NCI-H1436 (cell line): ENCODE measurements at places on chromosomes 12 and 14.

- DNase-seq = no peak
Observed at GRCh38 chr12:75662511-75663159, 151.2 kb upstream of the KRR1 start.

- DNase-seq = peak; percentile 0
Observed at GRCh38 chr12:59780605-59781135, 184.8 kb downstream of the SLC16A7 start.

- DNase-seq = no peak
Observed at GRCh38 chr12:39619316-39619659, 315 bp downstream of the ABCD2 start.

DNA sequence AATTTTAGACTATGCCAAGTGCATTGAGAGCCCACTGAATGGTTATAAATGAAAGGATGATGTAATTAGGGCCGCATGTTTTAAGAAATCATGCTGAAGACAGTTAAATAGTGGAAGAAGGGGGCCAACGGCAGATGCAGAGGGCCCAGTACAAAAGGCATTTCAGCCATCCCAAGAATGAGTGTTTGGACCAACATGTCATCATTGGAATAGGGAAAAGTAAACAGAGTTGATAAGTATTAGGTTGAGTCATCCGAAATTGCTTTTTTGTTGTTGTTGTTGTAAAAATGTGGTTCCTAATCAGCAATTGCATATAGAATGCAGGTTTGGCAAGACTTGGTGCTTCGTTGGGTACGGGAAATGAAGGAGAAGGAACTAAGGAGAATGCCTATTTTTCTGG is 29.5 kb downstream of the BMP4 start:
- DNase-seq = no peak

GRCh38 chr12:92036771-92037453 is 108.7 kb downstream of the BTG1 start:
- no peak for DNase-seq

GRCh38 chr12:31591380-31591901 is 505 bp upstream of the DENND5B start:
- DNase-seq = no peak

GRCh38 chr14:91399868-91400640 is 17.6 kb downstream of the CCDC88C start:
- DNase-seq = no peak

GRCh38 chr14:35163384-35163783 is 41.0 kb downstream of the PRORP start:
- no peak for DNase-seq

DNA sequence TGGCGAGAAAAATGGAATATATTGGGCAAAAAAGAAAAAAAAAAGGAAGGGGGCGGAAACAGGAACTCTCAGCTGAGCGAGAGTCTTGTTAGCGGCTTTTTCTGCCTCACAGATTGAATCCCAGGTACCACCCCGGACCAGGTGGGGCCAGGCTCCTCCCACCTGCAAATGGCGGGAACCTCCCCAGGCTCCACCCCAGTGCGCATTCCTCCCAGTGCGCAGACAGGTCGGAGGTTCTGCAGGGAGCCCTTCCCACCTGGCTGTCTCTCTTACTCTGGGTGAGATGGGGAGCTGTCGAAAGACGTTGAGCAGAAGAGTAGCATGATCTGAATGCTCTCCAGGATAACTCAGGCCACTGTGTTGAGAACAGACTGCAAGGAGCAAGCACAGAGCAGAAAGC is 57.0 kb upstream of the ETV6 start:
- DNase-seq = no peak

DNA sequence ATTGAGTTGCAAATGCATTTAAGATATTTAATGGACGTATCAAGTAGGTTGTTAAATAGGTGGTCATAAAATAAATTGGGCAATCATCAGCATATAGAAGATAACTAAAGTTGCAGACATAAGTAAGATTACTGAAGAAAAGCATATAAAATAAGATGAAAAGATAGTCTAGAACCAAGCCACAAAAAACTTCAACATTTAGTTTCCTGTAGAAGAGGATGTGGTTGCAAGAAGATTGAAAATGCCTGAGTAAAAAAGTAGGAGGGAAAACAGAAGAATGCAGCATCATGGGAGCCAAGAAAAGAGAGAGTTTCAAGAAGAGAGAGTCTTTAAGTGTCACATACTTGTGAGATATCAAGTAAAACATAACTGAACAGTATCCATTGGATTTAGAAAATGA is 17.6 kb upstream of the SLC16A7 start:
- DNase-seq = no peak

DNA sequence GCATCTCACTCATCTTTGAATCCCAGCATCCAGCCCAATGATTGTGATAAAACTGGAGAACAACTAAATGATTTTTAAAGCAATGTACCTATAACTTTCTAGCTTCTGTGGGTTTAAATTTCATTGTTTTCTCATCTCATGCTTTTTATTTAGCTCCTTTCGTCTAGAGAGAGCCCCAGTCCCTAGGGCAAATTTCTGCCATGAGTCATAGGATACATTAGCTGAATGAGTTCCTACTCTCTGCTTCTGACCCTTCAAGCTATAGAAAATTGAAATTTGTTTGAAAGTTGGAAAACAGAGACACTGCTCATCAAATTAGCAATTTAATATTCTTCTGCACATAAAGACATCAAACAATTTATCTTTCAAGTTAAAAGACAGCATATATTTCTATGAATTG is 113.9 kb downstream of the KIF21A start:
- no peak for DNase-seq

DNA sequence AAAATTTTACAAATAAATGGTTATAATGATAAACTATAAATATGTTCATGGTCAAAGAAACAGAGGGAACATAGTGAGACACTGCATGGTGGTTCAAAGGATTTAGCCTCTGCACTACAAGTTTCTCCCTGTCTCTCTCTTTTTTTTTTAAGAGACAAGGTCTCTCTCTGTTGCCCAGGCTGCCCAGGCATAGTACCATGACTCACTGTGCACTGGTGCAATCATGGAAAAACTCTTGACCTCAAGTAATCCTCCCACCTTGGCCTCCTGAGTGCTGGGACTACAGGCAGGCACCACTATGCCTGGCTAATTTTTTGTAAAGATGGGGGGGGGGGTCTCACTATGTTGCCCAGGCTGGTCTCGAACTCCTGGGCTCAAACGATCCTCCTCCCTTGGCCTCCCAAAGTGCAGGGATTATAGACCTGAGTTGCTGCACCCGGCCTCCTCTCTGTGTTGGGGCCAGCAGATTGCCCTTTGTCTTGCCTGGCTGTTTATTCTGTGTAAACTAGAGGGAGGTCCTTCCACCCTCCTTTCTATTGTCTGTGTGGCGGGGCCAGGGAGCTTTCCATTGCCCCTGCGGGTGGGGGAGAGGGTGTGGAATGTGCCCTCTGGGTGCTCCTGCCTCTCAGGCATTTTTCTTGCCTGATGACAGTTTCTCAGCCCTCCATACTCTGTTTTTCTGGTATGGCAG is 22.1 kb downstream of the MTHFD1 start:
- no peak for DNase-seq

DNA sequence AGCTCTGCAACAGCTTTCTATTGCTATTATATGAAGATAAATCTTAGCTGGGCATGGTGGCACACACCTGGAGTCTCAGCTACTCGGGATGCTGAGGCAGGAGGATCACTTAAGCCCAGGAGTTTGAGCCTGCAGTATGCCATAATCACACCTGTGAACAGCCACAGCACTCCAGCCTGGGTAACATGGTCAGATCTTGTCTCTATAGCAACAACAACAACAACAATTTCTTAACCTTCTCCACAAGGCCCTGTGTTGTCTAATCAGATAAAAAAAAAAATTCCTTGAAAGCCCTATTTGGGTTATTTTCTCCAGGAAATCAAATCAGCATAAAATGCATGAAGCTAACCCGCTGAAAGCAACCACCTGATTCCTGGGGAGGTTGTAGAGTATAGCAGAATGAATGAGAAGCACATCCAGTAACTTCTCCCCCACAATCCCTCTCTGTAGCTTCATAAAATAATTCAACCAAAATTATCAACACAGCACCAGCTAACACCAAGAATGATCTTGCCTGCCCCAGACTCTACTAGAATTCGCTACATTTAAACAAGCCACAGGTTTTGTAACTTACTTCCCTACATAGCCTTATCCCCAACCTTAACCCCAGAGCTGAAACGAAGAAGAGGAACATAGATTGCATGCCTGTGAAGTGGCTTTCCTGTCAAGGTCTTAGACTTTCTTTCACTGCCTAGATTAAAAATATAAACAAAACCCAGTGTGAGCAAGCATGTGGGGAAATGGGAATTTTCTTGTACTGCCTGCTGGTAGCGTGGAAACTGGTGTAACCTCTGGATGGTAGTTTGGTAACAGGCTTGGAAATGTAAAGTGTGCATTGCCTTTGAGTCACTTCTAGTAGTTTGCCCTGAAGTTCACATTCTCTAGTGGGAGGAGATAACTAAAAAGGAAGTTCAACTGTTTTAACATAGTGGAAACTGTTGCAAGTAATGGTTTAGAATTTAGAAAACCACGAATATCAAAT is 6.0 kb upstream of the STK38L start:
- no peak for DNase-seq
